Osteocyte (in vitro differentiated cells): ENCODE measurements at places on chromosomes 7 and 10. TPM values are rescaled to one million over a fixed set of nuclear protein-coding genes. Genes with fewer than 3 reads are reported as not detected.

DNA sequence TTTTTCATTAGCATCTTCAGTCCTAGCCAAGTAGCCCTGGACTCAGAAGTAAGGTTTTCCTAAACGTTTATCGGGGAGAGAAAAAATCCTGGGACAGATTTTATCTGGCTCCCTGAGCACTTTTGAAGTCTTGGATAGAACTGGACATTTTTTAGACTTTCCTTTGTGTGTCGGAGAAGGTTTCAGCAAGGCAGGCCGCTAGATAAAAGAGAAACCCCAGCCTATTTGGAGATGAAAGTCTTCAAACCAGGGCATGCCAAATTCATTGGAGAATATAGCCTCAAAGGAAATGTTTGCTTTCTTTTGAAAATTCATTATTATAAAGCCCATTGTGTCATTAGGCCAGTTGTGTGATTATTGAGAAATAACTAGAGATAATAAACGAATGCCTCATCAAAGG is 228.1 kb downstream of the BAMBI start:
- no peaks in the 10 kb centered on the region for H3K27me3 ChIP-seq
- no peak overlapping the region for H3K27ac ChIP-seq
- H3K4me1 ChIP-seq = peaks cover 34% of the 10 kb centered on the region
- no peaks in the 10 kb centered on the region for H3K36me3 ChIP-seq
- no peak for DNase-seq

The CCDC146 gene
- 3.3 and 5.1 TPM in 2 replicates for total RNA-seq

DNA sequence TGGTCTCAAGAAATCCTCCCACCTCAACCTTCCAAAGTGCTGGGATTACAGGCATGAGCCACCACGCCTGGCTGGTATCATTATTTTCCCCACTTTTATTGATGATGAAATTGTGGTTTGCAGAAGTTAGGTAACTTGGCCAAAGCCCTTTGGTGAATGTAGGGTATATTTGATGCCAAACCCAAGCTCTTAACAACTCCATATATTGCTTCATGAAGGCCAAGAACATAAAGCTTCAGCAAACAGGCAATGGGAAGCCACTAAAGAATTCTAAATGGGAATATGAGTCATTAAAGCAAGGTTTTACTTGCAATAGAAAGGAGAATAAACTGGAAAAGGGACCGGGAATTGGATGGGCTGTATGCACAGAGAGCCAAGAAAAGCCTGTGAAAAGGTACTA is 142.7 kb downstream of the KMT2E start:
- H3K27me3 ChIP-seq = no peaks in the 10 kb centered on the region
- no peaks in the 10 kb centered on the region for H3K4me1 ChIP-seq
- no peak overlapping the region for H3K27ac ChIP-seq
- H3K4me3 ChIP-seq = no peak overlapping the region

The COBL gene
- total RNA-seq = not detected in 2 replicates

The NUTM2B gene
- 1.3 and 1.5 TPM in 2 replicates for total RNA-seq

- no peak overlapping the region for H3K27ac ChIP-seq
- H3K4me3 ChIP-seq = no peak overlapping the region
- H3K36me3 ChIP-seq = no peaks in the 10 kb centered on the region
Measured at GRCh38 chr10:7887174-7887816, 69.0 kb downstream of the TAF3 start.

The DGKI gene
- total RNA-seq = 3.0 and 3.1 TPM in 2 replicates

GRCh38 chr10:59873896-59874295 is 32.5 kb downstream of the CCDC6 start:
- no peaks in the 10 kb centered on the region for H3K27me3 ChIP-seq
- no peak overlapping the region for H3K4me3 ChIP-seq
- no peak overlapping the region for H3K27ac ChIP-seq
- no peak for DNase-seq
- no peaks in the 10 kb centered on the region for H3K36me3 ChIP-seq
- H3K4me1 ChIP-seq = peaks cover 28% of the 10 kb centered on the region
